ENCODE measurements at places on chromosomes 2 and 18.

DNA sequence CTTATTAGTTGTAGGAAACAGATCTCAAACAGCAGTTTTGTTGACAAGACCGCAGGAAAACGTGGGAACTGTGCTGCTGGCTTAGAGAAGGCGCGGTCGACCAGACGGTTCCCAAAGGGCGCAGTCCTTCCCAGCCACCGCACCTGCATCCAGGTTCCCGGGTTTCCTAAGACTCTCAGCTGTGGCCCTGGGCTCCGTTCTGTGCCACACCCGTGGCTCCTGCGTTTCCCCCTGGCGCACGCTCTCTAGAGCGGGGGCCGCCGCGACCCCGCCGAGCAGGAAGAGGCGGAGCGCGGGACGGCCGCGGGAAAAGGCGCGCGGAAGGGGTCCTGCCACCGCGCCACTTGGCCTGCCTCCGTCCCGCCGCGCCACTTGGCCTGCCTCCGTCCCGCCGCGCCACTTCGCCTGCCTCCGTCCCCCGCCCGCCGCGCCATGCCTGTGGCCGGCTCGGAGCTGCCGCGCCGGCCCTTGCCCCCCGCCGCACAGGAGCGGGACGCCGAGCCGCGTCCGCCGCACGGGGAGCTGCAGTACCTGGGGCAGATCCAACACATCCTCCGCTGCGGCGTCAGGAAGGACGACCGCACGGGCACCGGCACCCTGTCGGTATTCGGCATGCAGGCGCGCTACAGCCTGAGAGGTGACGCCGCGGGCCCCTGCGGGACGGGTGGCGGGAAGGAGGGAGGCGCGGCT is at the start of gene TYMS:
TSS of gene TYMS (plus strand) at position 343 of the 690 bp plus-strand sequence. CDS start at position 433, 90 bp downstream.
- no peak for DNase-seq

DNA sequence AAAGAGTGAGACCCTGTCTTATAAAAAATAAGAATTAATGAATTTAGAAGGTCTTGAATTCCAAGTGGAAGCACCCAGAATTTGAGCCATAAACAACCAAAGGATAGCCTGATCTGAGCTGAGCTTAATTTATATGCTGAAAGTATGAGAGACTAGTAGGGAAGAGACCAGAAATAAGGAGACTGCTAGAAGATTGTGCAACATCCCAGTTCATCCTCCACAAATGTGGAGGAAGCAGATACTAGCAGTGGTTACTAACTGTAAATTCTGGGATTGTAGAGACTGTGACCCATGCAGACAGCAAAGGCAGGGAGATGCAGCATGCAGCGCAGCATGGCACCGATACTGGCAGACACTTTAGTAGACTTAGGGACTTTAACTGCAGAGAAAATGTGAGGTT is 1.5 kb upstream of the SULT1C2 start:
- no peak for DNase-seq

DNA sequence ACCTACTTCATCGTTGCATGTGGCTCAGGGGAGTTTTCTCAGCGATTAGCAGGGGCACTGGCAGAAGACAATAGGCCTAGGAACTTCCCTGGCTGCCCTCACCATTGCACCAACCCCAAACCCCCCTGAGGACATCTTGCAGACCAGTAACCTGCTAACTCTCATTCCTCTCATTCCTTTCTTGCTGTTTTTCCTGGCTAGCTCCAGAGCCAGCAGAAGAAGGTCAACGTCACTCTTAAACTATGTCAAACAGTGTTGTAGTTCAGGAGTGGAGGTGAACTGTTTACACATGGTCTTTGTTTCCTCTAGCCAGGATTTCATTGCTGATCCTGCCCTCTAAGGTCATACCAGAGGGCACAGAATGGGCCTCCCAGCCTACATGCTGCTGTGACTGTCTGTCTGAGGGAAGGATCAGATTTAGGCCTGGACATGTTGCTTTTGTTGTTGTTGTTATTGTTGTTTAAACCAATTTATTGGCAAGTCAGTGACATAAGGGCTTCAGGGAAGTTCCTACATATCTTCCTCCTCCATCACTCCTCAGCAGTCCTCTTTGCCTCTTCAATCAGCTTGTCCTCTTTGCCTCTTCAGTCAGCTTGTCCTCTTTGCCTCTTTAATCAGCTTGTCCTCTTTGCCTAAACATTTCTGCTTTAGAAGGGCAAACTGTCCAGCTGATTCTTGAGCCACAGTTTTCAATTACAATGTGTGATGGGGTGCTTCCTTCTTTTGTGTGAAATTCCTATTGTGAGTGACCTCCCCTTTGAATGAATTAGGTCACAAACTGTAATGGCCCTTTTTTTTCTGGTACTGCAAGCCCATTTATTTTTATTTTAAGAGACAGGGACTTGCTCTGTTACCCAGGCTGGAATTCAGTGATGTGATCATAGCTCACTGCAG is 471.9 kb upstream of the TNP1 start:
- DNase-seq: no peak

DNA sequence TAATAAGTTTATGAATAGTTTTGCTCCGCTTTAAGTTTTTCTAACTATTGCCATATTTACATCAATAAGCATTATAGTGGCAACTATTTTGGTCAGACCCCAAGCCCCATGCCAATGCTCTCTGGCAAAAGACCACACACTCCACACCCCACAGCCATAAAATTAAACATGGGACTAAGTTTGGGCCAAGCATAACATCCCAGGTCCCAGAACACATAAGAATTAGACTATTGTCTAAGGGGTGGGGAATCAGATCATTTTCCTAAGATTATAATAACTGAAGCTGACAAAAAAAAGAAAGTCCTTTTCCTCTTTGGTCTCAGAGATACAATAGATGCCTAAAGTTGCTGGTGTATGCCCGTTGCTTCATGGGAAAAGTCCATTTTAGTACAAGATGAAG is 46.3 kb downstream of the EXOC6B start:
- no peak for DNase-seq

GRCh38 chr2:100137866-100138570 is 4.4 kb downstream of the AFF3 start:
- DNase-seq: no peak

GRCh38 chr2:64196963-64197362 is 52.7 kb upstream of the PELI1 start:
- DNase-seq: no peak

DNA sequence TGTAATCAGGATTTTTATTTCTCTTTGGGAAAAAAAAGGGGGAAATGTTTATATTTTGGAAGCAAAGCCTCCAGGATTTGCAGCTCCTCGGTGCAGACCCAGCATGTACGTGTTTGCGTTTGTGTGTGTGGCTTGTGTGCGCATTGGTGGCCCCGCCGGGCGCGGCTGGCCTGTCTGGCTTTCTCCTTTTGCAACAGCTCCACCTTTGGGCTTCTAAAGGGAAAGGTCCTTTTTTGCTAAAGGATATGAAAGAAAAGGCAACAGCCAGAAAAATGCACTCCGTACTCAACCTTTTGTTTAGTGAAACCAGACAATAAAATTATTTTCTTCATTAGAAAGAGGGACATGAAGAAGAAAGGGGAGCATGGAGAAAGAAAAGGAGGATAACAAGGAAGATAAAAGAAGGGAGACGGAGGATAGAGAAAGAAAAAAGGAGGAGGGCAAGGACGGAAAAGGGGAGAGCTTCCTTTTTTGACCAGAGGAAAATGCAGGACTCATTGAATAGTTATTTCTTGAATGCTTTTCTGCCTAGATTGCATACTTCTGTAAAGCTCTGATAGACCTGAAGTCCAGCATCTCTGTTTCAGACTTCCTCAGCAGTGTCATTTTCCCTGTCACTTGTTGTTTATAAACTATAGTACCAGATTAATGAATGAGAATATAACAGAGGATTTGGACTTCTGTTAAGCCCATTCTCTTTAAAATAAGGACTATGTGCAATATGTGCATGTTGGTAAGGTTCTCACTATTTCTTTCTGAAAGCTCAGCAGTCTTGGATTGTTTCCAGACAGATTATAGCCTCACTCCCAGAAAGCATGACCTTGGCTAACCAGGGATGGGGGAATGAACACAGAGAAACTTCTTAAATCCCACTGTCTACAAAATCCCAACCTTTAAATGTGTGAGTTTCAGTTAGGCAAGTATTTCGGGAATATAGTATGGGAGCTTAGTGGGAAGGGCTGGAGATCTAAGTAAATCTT is 563.1 kb upstream of the PIK3C3 start:
- no peak for DNase-seq

GRCh38 chr2:157329524-157329923 is 3.9 kb upstream of the ERMN start:
- no peak for DNase-seq

GRCh38 chr18:23682472-23682871 is 6.8 kb upstream of the LAMA3 start:
- no peak for DNase-seq

- DNase-seq: no peak
Observed at GRCh38 chr2:9596621-9597311, 34.0 kb downstream of the YWHAQ start.

GRCh38 chr2:3435445-3435844 is 56.0 kb downstream of the TRAPPC12 start:
- DNase-seq: no peak

- no peak for DNase-seq
Observed at GRCh38 chr2:196113061-196113974, 44.7 kb upstream of the DNAH7 start.

GRCh38 chr2:198385856-198386255 is 581.5 kb downstream of the PLCL1 start:
- no peak for DNase-seq

DNA sequence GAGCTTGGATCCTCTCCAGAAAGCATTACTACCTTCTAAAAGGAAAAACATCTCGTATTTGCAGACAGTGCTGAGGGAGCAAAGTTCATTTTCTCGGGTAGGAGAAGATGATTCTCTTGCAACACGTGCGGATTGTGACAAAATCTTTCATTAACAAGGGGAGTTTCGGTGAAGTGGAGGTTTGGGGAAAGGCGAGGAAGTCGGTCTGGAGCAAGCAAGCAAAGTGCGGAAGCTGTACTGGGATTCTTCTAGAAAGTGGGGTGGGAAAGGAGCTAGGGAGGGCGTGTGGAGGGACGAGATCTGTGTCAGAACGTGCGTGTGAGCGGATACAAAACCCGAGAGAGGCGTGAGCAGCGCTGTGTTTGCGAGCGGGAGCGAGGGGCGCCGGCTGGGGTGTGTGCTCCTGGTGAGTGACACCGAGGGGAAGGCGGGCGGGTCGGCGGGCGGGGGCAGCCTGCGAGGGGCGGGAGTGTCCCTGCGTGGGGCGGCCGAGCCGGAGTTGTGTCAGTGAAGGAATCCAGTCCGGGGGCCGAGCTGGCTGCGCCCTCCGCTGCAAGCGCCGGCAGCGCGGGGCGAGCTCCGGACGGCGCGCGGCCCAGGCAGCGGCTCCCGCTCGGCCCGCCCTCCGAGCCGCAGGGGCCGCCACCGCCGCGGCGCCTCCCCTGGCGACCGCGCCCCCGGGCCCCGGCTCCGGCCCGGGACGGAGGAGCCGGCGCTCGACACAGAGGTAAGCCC is at the start of gene SPATS2L:
TSS of gene SPATS2L (plus strand) at position 498 of the 735 bp plus-strand sequence. CDS start 82,552 bp downstream, outside the sequence.
- peak; percentile 30 for DNase-seq

DNA sequence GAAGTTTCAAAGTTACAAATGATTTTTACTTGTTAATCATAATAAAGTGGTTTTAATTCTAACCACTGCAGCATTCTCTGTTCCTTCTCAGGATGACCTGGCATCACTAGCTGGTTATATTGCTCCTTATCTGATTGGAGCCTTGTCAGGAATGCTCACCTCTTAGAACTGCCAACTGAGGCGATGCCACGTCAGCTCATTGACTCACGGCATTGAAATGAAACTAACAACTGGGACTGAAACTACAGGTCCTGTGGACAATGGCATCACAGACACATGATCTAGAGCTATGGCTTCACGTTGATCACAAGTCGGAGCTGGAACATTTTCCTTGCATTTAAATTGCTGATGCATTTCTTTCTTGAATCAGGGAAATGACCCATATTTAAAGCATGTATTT is 54.9 kb upstream of the MAP2 start:
- DNase-seq: no peak

- DNase-seq: no peak
Observed at GRCh38 chr2:200089040-200089755, 133.8 kb downstream of the MAIP1 start.

- DNase-seq: no peak
Observed at GRCh38 chr2:37894047-37894446, 31.0 kb upstream of the RMDN2 start.

DNA sequence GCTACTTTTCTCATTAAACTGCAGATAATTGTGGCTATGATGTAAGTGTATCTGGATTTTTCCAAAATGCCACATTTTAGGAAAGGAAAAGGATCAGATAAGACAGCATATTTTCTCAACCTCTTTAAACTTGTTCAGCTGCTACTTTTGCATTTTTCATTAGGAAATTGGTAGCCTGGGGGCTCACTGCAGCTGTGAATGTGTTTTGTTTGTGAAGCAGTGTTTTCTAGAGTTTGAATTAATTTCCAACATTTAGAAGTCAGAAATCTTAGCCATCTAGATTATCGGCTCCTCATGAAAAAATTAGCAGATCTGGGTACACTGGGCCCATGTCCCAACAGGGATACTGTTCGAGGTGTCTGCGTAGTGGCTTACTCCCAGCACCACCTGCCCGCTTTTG is 56.3 kb upstream of the ZDBF2 start:
- DNase-seq: no peak
